ENCODE measurements at places on chromosomes 6 and 20. TPM values are rescaled to one million over a fixed set of nuclear protein-coding genes. Genes with fewer than 3 reads are reported as not detected.

Gene SNAI1
- not detected for polyA plus RNA-seq

Gene HTR1E
- not detected for polyA plus RNA-seq

Gene BAG2
- 0.89 TPM for polyA plus RNA-seq

Gene TNFRSF21
- polyA plus RNA-seq, result 94.8 TPM

Gene PPIL6
- polyA plus RNA-seq, result 1.3 TPM

Gene SYCP2L
- polyA plus RNA-seq, result 0.44 TPM

Gene SLC25A27
- polyA plus RNA-seq, result 11.5 TPM

Gene KCNQ5
- polyA plus RNA-seq, result 3.5 TPM

Gene CRIP3
- 0.26 TPM for polyA plus RNA-seq

Gene TNFRSF6B
- polyA plus RNA-seq, result 51.9 TPM

- no peak for DNase-seq
Measured at GRCh38 chr6:39090036-39090435, 24.9 kb downstream of the SAYSD1 start.

- DNase-seq, result no peak
Measured at GRCh38 chr6:146944809-146945208, 259.4 kb upstream of the STXBP5 start.

- no peak for DNase-seq
Measured at GRCh38 chr6:136608991-136609390, 58.8 kb upstream of the MAP7 start.

DNA sequence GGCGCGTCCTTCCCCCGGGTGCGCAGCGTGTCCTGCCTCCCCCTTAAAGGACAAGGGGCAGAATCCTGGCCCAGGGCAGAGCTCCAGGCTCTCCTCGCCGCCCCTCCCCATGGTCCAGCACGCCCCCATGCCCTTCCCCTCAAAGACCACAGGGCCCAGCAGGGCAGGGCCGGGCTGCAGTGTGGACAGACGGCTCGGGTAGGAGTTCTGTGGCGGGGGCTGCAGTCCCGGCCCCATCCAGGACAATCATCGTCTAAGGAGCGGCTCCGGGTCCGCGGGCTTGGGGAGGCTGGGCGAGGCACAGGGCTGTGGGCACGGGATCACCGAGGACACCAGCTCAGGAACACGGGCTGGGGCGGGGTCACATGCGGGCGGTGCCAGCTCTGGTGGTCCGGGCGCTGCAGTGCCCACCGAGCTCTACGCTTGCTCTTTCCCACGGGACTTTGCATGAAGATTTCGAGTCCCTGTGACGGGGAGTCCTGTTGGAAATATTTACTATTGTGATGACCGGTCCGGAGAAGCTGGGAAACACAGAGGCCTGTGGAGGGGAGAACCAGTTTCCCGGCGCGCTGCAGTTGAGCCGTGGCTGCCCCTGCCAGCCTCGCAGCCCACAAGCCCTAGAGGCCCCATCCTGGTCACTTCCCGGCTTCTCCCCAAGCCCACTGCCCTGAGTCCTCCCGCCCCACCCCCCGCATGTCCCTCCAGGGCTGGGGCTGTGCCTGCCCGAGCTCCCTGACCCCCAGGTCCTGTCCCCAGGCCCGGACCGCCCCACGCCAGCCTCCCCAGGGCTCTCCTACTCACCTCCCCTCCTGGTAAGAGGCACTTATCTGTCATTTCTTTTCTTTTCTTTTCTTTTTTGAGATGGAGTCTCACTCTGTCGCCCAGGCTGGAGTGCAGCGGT, 20.6 kb downstream of the SLC17A9 start:
- DNase-seq, result no peak

DNA sequence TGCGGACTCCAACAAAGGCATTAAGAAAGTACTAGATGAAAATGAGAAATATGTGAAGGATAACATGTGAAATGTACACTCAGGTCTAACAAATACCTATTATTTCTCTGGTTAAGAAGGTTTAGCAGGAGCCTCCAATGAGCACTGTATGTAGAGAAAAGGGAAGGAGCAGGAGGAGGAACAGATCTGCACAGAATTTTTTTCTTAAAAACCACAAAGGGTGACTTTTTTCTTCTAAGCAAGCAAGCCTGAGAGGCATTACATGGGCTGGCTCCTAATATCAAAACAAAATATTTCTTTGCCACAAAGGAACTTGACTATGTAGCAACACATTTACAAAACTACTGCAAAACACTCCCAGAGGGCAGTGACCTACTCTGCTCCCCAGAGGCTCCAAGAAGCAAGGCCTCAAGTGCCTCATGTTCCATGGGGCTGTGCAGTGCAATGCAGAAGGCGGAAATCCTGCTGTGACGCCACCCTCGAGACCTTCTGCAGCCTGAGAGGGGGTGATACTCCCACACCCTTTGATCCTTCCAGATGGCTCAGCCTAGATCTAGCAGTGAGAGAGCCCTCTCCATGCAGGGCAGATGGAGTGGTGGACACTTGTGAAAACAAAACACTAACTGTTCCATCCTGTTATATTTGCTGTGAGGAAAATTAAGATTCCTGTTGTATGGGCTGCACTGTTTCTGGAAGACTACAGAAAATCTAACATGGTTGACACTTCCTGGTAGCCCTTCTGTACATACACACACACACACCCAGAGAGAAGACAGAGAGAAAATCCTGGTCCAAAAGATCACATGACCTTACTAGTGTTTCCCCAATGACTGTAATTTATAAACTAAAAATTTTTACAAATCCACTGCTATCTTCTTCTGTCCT, 36.0 kb upstream of the SMIM29 start:
- no peak for DNase-seq

DNA sequence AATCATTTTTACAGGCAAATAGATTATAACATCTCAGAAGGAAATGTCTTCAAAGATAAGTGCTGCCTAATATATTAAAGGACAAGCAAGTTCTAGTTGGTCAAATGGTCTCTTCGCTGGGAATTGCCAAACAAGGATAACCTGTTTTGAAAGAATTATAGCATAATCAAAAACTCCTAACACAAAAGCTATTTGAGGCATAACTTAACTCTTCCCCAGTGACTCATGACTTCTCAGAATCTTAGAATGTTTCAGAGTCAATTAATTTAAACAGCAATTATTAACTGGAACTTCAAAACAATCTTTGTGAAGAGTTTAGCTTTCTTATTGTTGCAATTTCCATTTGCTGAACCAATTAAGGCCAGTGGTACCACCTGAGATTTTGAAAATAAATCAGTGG, 126.6 kb downstream of the MTFR2 start:
- no peak for DNase-seq

- peak; percentile 52 for DNase-seq
Measured at GRCh38 chr6:158926414-158926813, 73.6 kb downstream of the RSPH3 start.

GRCh38 chr20:24795436-24795835, 153.6 kb upstream of the CST7 start:
- no peak for DNase-seq

DNA sequence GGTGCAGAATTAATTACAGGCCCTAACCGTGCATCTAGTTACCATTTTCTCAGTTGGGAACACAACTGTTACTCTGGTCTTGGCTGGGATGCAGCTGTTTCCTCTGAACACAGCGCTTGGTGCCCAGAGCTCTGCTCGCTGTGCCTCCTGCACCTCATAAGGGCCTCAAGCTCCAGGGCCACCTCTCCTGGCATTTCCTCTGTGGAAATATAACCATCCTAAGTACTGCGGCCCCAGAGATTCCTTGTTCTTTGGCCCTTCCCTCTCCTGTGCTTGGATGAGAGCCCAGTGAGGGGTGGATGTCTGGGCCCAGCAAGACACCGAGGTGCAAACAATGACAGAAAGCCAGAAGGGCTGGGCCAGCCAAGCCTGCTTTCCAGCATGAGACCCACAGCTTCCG, 169.9 kb upstream of the CST7 start:
- no peak for DNase-seq

DNA sequence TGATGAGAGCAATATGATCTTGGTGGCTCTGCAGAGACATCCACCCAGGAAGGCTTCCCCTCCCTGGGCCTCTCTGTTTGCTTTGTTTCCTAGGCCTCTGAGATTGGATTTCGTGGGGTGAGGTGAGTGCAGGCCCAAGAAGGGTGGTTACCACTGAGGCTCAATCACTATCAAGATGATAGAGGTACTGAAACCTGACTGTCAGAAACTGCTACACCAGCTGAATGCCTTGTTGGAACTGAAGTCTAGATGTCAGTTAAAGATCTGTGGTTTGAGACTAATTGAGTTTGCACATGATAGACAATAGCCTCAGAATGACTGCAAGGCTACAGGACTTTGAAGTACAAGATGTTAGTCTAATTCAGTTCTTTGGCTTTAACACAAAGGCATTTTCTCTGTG, 15.2 kb downstream of the VNN1 start:
- no peak for DNase-seq

GRCh38 chr6:77987035-77987384, 334.2 kb downstream of the MEI4 start:
- DNase-seq, result no peak

DNA sequence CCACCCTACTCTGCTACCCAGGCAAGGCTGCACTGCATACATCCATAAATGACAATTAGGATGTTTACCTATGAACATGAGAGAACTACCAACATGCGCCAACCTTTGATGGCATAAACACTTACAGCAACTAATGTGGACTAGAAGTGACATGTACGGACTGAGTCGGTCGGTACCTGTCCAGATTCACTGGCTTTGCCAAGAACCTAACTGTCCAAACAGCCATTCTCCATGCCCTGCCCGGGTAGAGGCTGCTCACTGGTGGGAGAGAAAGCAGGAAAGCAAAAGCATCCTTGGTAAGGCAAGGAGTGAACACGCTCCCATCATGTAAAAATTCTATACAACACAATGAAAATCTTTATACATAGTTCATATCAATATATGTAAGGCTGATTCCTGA, 30.0 kb downstream of the SYNDIG1 start:
- no peak for DNase-seq

DNA sequence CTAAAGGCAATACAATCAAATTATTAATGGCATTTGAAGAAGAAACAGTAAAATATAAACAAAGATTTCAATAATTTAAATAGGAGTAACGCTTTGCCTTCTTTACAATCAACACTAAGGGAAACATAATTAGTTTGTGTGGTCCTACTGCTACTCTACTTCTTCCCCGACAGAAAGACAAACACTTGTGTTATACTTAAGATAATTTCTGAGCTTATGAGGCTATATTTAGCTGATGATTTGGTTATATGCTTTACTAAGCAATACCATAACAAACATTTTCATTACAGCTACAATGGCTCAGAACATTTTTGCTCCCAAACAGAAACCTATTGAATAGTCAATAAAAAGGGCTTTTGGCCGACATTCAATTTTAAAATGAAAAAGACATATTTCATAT, 1217.2 kb upstream of the GJE1 start:
- no peak for DNase-seq

DNA sequence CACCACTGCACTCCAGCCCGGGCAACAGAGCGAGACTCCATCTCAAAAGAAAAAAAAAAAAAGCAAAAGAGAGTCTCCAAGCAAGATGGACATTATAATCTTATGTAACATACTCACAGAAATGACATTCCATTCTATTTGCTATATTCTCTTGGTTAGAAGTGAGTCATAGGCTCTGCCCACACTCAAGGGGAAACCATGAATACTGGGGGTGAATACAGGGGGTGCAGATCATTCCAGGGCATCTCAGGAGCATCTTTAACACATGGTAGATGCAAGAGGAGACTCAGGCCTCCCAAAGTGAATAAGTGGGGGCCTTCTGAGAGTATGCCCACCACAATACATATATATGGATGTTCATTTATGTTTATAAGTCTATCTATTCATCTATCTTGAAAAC, 18.3 kb upstream of the RANBP9 start:
- peak; percentile 35 for DNase-seq

DNA sequence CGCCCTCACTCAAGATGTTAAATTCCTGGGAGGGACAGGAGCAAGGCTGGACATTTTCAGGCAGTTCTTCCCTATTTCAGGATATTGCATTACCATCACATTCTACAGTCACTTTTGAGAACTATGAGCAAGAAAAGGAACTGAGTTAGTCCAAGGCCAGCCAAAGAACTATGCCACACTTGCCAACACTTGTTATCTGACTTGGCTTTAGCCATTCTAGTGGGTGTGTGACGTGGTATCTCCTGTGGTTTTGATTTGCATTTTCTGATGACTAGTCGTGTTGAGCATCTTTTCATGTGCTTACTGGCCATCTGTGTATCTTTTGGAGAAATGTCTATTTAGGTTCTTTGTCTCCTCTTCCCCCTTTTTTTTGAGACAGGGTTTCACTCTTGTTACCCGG, 12.0 kb downstream of the XRN2 start:
- DNase-seq, result peak; percentile 33

- DNase-seq, result no peak
Measured at GRCh38 chr20:47033665-47034064, 139.0 kb downstream of the EYA2 start.

- no peak for DNase-seq
Measured at GRCh38 chr6:12163149-12163548, 127.0 kb upstream of the EDN1 start.

GRCh38 chr6:11718463-11718862, 60.1 kb downstream of the ADTRP start:
- no peak for DNase-seq

GRCh38 chr20:6651016-6651415, 116.5 kb upstream of the BMP2 start:
- DNase-seq, result peak; percentile 56

DNA sequence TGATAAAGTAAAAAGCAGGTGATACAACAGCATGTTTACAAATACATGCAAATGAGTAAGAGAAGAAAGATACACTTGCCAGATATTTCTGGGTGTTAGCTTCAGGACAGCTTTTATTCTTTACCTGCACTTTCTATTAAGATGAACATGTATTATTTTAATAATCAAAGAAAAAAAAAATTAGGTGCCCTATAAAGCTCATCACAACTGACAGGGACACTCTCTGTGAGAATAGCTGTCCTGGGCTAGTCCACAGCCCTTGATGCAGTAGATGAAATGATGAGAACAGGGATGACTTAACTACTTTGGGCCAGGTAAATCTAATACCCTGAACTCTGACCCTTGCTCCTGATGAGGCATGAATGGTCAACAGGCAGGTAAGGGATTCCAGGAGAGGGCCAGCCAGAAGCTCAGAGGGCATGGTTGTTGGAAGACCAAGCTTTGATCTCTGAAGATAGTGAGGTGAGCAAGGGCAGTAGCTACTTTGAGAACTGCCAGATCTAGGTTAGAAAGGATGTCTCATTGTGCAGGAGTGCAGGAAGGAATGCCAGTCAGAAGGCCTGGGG, 15.6 kb downstream of the NSFL1C start:
- DNase-seq, result no peak

DNA sequence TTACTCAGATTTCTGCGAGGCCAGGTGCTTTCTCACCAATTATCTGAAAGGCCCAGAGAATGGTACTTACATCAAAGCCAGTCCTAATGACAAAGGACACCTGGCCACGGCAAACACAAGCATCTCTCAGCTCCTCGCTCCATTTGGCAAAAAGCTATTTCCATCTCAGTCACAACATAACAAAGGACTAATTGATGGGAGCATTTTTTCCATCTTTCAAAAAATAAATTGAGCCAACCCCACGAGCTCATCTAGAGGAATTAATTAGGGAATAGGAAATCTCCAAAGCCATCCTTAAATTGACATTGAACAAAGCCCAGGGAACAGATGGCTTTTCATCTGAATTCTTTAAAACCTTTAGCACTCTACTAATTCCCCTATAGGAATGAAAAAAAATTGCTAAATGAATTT, 236.7 kb downstream of the HAO1 start:
- no peak for DNase-seq
